ENCODE measurements at places on chromosomes 12 and 14.

DNA sequence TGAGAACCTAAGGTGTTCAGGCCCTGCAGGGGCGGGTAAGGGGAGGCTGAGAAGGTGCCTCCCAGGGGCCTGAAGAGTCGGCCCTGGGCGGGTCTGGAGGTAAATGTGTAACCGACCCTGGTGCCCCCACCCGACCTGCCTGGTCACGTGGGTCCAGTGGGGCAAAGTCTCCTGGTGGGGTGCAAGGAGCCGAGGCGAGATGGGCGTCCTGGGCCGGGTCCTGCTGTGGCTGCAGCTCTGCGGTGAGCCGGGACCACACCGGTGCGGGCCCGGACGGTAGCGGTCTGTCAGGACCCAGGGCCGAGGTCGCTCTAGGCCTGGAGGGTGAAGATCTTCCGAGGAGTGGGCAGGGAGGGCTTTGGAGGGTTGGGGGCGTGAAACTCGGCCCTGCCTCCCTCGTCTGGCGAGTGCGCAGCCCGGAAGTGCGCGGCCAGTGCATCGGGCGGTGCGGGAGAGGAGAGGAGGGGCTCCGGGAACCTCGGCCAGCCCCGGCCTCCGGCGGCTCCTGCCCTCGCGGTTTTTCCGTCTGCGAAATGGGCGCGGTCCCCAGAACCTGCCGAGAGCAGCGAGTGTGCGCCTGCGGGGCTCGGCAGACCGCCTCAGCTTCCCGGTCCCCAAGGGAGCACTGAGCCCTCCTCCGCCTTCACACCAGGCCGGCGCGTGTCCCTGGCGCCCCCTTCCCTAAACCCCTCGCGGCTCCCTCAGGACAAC lies at the start of gene AMN:
AMN (plus strand) TSS at position 174 of the 711 bp plus-strand sequence; CDS start at position 200, 26 bp downstream.
- no peak for DNase-seq

DNA sequence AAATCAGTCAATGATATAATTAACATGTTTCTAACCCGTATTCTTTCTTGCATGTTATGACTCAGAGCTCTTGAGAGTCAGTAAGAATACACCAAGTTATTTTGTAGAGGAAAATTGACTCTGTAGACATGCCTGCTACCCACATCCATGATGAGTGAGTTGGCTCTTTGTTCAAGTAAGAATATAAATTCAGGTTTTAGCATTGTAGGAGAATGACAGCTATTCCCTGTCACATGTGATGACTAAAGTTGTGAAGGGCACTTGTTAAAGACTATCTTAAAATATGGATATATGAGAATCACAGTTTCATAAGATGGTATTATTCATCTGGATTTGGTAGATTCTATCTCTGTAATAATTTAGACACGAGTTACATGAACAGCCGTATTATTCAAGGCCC lies 209.1 kb downstream of the CCDC59 start:
- DNase-seq, result no peak

GRCh38 chr12:50929831-50930230 lies 22.5 kb upstream of the HIGD1C start:
- DNase-seq, result no peak

GRCh38 chr12:66753810-66754209 lies 74.9 kb upstream of the GRIP1 start:
- DNase-seq, result no peak

GRCh38 chr12:57173089-57173488 lies 25.7 kb upstream of the LRP1-AS start:
- DNase-seq, result peak; percentile 22

GRCh38 chr14:61532763-61533162 lies 162.6 kb upstream of the HIF1A start:
- no peak for DNase-seq

GRCh38 chr14:93959239-93960107 lies 16.9 kb downstream of the ASB2 start:
- DNase-seq, result peak; percentile 47

DNA sequence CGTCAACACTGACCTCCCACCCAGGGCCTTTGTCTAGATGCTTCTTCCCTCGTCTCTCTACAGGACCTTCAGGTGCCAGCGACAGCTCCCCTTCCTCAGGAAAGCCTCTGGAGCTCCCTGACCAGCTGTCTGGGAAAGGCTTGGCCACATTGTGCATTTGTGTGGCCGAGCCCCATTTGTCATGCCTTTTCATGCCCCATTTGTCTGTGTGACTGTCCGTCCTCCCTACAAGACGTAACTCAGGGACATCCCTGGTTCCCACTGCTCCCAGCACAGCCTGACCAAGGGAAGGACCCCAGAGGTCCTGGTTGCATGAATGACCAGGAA lies 23.8 kb downstream of the ZFYVE21 start:
- no peak for DNase-seq

DNA sequence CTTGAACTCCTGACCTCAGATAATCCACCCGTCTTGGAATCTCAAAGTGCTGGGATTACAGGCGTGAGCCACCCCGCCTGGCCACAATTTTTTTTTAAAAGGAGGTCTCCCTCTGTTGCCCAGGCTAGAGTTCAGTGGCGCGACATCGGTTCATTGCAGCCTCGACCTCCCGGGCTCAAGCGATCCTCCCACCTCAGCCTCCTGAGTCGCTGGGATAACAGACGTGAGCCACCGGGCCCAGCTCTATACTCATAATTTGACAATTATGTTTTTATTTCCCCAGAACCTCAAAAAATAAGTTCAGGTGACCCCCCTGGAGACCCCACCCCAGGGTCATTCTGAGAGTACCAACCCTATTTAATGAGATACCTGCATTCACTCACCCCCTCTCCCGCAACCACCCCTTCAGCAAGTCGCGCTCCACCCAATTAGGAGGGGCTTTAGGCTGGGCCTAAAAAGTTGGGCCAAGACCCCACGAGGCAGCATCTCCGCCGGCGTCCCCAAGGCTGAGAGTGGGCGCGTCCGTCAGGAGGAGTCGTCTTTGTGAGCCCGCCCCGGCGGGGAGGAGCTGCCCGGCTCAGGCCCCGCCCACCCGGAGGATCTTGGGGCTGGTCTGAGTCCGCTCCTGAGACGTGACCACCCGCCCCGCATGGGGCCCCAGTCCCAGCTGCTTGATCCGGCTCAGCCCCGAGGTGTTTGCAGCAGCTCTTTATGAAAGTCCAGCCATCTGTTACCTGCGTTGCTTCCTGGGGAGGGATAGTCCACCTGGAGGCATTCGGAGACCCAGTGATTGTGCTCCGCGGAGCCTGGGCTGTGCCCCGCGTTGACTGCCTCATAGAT lies at the start of gene ANKRD33:
ANKRD33 (plus strand) TSS at position 628 of the 840 bp plus-strand sequence; CDS start at position 712, 84 bp downstream.
- peak; percentile 63 for DNase-seq

DNA sequence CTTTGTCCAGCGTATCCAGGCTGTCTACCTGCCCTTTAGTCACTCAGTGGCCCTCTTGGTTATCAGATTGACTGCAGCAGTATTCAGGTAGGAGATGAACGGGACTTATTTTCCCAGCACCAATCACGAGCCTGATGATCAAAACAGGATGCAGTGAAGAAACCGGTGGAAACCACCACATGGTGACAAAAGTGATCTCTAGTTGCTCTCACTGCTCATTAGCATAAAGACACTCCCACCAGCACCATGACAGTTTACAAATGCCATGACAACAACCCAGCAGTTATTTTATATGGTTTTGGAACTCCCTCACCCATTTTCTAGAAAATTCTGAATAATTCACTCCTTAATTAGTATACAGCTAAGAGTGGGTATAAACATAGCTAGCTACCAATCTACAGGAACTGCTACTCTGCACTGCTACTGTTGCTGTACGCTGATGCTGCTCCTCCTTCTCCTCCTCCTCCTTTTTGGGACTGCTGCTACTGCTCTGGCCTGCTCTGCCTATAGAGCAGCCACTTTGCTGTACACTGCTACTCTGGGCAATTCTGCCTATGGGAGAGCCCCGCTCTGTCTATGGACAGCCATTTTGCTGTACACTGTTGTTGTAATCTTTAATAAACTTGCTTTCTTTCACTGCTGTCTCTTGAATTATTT lies 142.5 kb upstream of the SSTR1 start:
- DNase-seq, result no peak

GRCh38 chr12:75825686-75826085 lies 205.9 kb downstream of the PHLDA1 start:
- DNase-seq, result no peak

- DNase-seq, result no peak
These were observed 96.2 kb downstream of the FAR2 start for GRCh38 chr12:29245246-29245645.

DNA sequence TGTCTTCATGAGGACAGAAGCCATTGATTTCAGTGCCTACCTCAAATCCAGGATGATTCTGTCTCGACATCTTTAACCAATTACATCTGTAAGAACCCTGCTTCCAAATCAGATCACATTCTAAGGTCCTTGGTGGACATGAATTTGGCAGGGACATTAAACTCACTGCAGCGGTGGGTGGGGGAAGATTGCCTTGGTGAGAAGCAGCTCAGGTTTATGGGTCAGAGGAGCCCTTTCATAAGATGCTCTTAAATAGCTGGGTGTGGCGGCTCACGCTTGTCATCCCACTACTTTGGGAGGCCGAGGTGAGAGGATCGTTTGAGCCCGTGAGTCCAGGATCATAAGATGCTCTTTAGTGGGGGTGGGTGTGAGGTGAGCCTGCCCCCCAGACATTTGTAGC lies 42.9 kb downstream of the ELK3 start:
- DNase-seq, result no peak

- no peak for DNase-seq
These were observed 13.7 kb upstream of the CLEC4D start for GRCh38 chr12:8499616-8500015.

GRCh38 chr14:89013698-89014568 lies 189.5 kb downstream of the TTC8 start:
- no peak for DNase-seq

DNA sequence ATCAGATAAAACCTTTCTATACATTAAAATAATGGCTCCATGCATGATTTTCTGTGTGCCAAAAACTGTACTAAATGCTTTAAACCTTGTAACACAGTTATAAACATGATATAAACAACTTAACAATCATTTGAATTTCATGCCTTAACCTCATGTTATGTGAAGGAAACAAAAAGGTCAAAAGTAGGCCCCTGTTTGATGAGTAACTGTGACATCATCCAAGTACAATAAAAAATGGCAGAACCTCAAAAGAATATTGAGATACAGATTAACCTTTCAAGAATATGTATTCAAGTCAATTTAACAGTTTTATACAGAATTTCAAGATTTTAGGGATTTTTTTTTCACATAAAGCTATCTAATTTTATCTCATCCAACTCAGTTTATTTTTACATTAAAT lies 310.7 kb upstream of the DCN start:
- no peak for DNase-seq

DNA sequence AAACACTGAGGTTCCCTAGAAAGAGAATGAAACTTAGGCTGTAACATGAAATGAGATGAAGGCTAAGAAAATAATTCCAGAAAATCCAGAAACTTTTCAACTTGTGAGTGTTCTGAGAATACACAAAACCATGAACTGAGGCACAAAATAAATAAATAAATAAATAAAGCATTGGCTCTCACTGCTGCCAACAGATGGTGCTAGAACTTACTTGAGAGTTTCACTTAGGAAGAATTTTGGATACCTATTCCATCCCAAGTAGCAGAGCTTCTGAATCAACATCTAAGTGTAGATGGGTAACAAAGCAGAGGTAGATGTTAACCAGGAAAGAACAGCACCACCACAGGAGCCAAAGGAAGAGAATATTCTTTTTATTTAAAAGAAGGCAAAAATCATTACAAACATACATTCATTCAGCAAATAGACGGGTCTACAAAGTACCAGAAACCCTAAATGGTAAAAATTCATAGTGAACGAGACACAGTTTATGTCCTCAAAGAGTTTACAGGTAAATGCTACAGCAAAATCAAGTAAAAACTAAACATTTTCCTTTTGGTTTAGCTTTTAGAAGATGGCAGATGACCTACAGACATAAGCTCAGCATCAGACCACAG lies 16.7 kb downstream of the EPS8 start:
- DNase-seq, result no peak

DNA sequence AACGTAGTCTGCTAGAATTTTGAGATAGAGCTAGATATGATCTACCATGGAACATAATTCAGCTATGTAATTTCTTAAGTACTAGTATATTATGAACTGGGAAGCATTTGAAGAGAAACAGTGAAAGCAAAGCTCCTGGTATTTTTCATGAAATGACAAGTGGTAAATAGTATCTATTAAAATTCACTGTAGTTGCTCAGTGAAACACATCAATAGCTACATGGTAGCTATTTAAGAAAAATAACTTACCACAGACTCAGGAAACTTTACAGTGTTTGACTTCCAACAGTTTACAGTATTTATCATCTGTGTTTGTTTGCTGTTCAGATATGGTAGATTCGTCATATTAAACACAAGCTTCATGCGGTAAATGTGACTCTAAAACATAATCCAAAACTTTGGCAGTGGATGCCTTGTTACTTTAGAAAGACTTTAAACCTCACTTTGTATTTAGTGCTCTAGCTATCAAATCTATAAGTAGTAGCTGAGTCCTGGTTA lies 25.2 kb downstream of the WNK1 start:
- DNase-seq, result no peak

DNA sequence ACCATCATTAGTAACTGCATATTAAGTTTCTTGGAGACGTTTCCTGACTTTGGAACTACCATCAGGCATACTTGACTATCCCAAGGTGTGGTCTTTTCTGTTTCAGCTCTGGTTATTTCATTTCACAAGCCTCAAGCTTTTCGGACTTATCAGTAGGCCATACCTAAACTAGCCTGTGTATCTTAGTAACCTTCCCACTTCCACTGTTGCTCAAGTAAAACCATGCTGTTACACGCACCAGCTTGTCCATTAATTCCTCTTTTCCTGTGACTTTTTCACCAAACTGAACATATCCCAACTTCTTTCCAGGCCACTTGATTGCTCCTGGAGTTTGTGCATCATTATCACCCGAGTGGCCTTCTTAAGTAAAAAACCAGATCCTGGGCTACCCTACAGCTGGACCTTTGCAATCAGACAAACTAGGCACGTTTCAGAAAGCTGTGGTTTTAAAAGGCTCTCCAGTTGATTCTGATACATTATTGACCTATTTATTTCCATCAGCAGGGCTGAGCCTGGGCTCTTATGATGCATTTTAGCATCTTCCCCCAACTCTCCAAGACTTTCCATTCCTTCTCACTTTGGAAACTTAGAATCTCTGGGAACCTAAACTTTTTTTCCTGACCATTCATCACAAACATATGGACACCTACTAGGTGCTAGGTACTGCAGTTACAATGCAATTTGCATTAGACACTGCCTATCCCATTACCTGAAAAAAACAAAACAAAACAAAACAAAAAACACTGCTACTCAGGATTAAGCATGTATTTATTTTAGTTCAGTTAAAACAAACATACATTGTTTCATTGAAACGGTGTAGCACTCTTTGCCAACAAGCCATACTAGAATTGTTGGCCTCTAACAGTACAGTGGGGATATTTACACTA lies 14.9 kb downstream of the SLC38A2 start:
- no peak for DNase-seq

Measured in body of pancreas (tissue), 4 donors.